SW480 (cell line): ENCODE measurements at places on chromosomes 11 and 22.

DNA sequence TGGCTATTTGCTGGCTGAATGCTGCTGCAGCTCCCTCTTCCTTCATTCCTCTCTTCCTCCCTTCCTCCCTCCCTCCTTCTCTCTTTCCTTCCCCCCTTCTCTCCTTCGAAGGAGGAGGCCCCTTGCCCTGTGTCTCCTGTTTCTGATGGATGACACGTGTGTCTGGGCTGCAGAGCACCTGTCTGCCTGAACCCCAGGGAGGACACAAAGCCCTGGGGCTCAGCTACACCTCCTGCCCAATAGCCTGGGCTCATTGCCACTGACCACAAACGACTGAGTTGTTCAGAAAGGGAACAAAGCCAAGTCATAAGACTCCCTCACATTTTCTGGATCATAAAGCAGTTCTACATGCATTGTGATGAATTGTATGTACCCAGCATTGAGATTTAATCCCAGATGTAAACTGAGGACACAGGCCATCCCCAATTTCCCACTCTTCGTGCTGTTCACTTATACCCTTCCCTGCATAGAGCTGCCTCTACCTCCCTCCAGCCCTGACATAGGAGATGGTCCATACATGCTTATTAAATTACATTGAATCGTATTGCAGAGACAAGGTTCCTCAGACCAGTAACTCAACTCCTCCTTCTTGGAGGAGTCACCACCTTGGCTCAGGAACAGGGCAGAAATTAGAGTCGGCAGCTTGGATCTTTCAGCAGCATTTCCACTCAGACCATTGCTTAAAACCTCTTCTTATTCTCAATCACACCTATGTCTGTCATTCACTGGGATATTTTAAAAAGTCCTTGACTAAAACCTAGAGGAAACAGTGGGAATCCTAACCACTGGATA, 1.2 kb downstream of the CSRP3 start:
- peak; percentile 13 for DNase-seq

DNA sequence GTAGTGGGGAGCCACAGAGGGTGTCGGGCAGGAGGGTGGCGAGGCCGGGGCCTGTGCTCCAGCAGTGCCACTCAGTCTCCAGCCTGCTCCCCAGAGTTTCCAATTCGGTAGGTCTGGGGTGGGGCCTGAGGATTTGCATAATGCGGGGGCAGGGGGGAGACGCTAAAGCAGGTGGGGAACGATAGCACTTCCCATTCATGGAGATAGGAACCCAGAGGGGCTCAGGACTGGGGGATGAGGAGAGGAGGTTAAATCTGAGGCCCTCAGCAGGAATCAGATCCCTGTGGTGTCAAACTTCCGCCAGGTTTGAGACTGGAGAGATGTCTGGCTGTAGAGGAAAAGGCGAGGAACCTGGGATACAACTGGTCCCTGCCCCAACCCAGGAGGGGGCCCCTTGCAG, 29.8 kb downstream of the WNT11 start:
- no peak for DNase-seq

DNA sequence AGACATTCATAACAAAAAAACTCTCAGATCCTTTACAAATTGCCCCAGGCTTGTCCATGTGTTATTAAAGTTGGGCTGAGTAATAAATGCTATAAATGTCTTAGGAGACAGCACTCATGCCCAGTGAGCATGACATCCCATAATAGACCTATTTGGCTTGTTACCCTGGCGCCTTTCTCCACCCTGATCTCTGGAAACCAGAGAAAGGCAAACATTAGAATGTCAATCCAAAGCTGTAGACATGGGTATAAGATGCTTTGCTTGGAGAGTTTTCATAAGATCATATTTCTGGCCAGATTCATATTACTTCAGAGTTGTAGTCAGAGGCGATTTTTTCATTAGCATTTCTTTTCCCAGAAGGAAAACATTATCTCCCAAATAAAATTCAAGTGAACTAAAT, 161.3 kb upstream of the UBASH3B start:
- DNase-seq, result no peak

GRCh38 chr22:33561149-33561807, 359.0 kb downstream of the LARGE1 start:
- no peak for DNase-seq

DNA sequence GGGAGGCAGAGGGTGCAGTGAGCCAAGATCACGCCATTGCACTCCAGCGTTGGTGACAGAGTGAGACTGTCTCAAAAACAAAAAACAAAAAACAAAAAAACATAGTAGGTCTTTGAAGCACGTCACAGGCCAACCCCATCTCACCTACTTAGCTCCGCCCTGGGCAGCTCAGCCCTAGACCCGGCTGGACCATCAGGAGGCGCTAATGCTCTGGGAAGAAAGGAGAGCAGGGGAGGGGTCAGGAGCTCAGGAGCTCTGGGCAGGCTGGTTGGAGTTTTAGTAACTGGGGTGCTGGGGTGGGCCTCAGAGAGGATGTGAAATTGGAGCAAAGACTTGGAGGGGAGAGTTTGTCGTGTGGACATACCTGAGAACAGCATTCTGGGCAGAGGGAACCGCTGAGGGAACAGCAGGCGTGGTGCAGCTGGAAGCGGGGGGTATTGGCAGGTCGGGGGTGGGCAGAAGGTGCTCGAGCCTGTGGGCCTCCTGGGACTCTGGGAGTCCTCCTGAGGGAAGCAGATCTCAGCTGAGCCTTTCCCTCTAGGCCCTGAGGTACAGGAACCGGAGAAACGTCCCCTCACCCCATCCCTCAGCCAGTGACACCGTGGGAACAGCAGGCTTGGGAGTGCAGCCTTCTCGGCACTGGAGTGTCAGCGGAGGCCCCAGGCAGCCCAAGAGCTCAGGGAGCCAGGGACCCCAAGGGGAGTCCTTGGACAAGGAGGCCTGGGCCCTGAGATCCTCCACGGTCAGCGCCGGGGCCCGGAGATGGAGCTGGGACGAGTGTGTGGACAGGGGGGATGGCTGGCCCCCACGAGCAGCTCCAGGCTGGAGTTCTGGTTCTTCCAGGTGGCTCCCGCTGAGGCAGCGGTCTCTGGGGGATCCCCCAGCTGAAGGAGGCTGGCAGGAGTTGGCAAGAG, 2.2 kb upstream of the RPS6KA4 start:
- peak; percentile 31 for DNase-seq

- DNase-seq, result no peak
These were observed 941.8 kb downstream of the BRD1 start for GRCh38 chr22:48885919-48886305.
